ENCODE measurements at places on chromosomes 6 and 20. TPM values are rescaled to one million over a fixed set of nuclear protein-coding genes. Genes with fewer than 3 reads are reported as not detected.

Gene TRAPPC3L
- total RNA-seq, result not detected

Gene TMC2
- not detected for total RNA-seq

Gene GJA1
- total RNA-seq, result not detected

Gene SMOC2
- not detected for total RNA-seq

Gene LCA5
- 0.10 TPM for total RNA-seq

Gene SALL4
- 0.12 TPM for total RNA-seq

Gene UST
- total RNA-seq, result 0.10 TPM

Gene RNF39
- not detected for total RNA-seq

Gene BPIFA1
- total RNA-seq, result not detected

Gene MED23
- 38.2 TPM for total RNA-seq

Gene GTSF1L
- not detected for total RNA-seq

Gene MEI4
- not detected for total RNA-seq

Gene GABRR1
- total RNA-seq, result not detected

Gene BPIFB4
- total RNA-seq, result not detected

Gene MICB
- total RNA-seq, result 58.5 TPM

Gene CAGE1
- total RNA-seq, result not detected

Gene COL9A1
- not detected for total RNA-seq

Gene SOX4
- 1.2 TPM for total RNA-seq

Gene FERMT1
- total RNA-seq, result 0.17 TPM

Gene SMLR1
- not detected for total RNA-seq

Gene DAAM2
- total RNA-seq, result not detected

Gene ZNF334
- 1.3 TPM for total RNA-seq
